Caco-2 (cell line): ENCODE measurements at places on chromosomes 16 and 17.

GRCh38 chr16:31271621-31272190 lies 11.9 kb downstream of the ITGAM start:
- H3K36me3 ChIP-seq, result no peaks in the 10 kb centered on the region
- H3K4me1 ChIP-seq, result no peaks in the 10 kb centered on the region
- H3K4me3 ChIP-seq, result no peak overlapping the region
- H3K27me3 ChIP-seq, result no peaks in the 10 kb centered on the region
- no peak for DNase-seq

DNA sequence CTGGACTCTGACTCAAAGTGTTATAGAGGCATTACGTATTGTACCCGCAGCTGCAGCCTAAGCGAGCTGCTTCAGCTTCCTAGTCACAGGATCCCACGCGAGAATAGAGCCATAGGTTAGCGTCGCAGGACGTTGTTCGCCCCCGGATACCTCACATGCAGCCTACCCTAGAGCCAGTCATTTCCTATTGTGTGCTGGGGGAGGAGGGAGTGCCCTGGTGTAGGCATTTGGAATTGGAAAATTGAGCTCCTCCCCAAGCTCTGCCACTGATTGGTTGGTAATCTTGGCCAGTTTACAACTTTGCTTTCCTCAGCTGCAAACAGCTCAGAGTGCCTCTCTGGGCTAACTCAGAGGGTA lies 530 bp downstream of the NAA60 start:
- peak overlapping the region; percentile 94 for H3K27ac ChIP-seq
- H3K36me3 ChIP-seq, result no peaks in the 10 kb centered on the region
- no peaks in the 10 kb centered on the region for H3K27me3 ChIP-seq
- H3K4me3 ChIP-seq, result peak overlapping the region; percentile 54
- DNase-seq, result peak; percentile 24
- H3K4me1 ChIP-seq, result no peaks in the 10 kb centered on the region

DNA sequence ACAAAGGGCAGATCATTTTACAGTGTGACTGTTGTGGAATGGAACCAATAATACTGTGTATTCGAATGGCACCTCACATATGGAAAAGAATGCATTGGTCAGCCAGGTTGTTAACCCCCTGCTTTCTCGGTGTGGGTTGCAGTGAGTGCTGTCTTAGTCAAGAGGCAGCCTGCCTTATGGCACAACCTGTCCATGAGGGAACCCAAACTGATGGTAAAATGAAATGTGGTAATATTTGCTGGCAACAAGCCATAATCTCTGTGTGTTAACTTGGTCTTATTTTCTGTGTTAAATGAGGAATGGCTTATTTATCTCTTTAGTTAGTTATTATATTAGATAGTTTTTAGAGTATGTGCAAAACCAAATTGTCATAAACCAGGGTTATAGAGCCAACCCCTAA lies 81.6 kb downstream of the TMC6 start:
- no peak for DNase-seq
- peaks cover 3% of the 10 kb centered on the region; the same call in 1 of the 2 replicates for H3K36me3 ChIP-seq
- no peak overlapping the region for H3K27ac ChIP-seq
- no peaks in the 10 kb centered on the region for H3K27me3 ChIP-seq
- no peak overlapping the region for H3K4me3 ChIP-seq
- peaks cover 4% of the 10 kb centered on the region for H3K4me1 ChIP-seq

- H3K36me3 ChIP-seq, result no peaks in the 10 kb centered on the region
- no peaks in the 10 kb centered on the region for H3K4me1 ChIP-seq
- H3K27me3 ChIP-seq, result no peaks in the 10 kb centered on the region
- H3K27ac ChIP-seq, result no peak overlapping the region
- no peak overlapping the region for H3K4me3 ChIP-seq
These were observed 113.9 kb upstream of the FOXF1 start for GRCh38 chr16:86396422-86396821.

DNA sequence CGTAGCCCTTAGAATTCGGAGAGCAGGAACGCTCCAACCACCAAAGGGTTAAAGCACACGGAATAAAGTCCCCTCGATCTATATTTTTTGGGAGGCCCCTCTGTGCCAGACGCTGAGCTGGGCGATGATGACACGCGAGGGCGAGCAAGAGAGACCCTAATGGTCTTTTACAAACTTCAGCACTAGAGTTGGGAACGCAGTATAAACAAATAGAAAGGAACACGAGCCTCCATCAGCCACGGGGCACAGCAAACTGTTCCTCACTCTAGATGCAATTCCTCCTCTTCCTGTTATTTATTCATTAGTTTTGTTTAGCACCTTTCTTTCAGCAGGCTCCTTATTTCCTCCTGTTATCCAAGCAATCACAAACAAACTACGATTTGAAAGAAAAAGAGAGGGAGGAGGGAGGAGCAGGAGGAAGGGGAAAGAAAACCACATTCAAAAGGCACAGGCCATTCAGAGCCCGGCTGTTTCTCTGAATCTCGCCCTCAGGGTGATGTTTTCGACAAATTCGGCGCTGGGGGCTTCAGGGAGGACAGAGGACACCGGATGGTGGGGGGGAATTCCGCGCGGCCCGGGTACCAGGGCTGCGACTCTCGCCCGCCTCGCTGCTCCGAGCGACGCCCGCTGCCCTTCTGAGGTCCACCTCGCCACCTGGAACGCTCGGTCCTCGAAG lies 1.6 kb downstream of the TOX3 start:
- H3K27ac ChIP-seq, result no peak overlapping the region
- H3K36me3 ChIP-seq, result no peaks in the 10 kb centered on the region
- H3K4me1 ChIP-seq, result 0 out of 2 replicates have a peak, but pooled peaks cover 3% of the 10 kb centered on the region
- peak overlapping the region; percentile 80 for H3K4me3 ChIP-seq
- no peak for DNase-seq
- H3K27me3 ChIP-seq, result no peaks in the 10 kb centered on the region

DNA sequence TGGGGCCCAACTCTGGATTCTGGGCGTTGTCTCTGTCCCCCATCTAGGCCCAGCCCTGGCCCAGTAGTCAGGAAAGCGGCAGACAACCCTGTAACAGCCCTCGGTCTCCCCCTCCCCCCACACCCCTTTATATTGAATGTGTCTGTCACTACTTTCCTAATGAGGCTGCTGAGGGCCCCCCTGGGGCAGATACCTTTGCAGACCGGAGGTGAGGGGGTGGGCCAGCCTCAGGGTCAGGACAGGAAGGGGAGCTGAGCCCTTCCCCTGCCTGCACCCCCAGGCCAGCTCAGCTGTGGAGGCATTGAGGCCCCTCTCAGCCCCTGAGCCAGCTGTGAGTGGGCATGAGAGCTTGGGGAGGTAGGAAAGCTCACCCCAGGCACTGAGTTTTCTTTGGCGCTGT lies 17.1 kb downstream of the RAI1 start:
- peak overlapping the region; percentile 51 for H3K27ac ChIP-seq
- peaks cover 2% of the 10 kb centered on the region; the same call in 1 of the 2 replicates for H3K36me3 ChIP-seq
- no peaks in the 10 kb centered on the region for H3K27me3 ChIP-seq
- no peak for DNase-seq
- peaks cover 14% of the 10 kb centered on the region for H3K4me1 ChIP-seq
- H3K4me3 ChIP-seq, result no peak overlapping the region

GRCh38 chr17:83198366-83199341 lies 119.2 kb downstream of the METRNL start:
- peak; percentile 19 for DNase-seq
- H3K36me3 ChIP-seq, result no peaks in the 10 kb centered on the region
- H3K27ac ChIP-seq, result no peak overlapping the region
- H3K4me3 ChIP-seq, result no peak overlapping the region

GRCh38 chr17:44083250-44083849 lies 12.8 kb downstream of the G6PC3 start:
- peaks cover 25% of the 10 kb centered on the region for H3K4me1 ChIP-seq
- DNase-seq, result peak; percentile 76
- no peak overlapping the region for H3K4me3 ChIP-seq
- no peaks in the 10 kb centered on the region; the same call in 1 of the 2 replicates for H3K36me3 ChIP-seq
